ENCODE measurements at places on chromosomes 12 and 14. TPM values are rescaled to one million over a fixed set of nuclear protein-coding genes. Genes with fewer than 3 reads are reported as not detected.

Gene IL31
- not detected for total RNA-seq

Gene RNFT2
- total RNA-seq = 4.3 TPM

Gene ASCL1
- total RNA-seq = not detected

Gene TCL1B
- not detected for total RNA-seq

Gene RAD52
- 3.7 TPM for total RNA-seq

Gene CBX5
- 61.5 TPM for total RNA-seq

Gene NGB
- total RNA-seq = 0.14 TPM

Gene FGF6
- not detected for total RNA-seq

Gene MYBPC1
- not detected for total RNA-seq

Gene NKX2-1
- not detected for total RNA-seq

Gene TC2N
- 3.0 TPM for total RNA-seq

Measured in epithelial cell of proximal tubule (primary cell).